Fibroblast of villous mesenchyme (primary cell): ENCODE measurements at places on chromosomes 3 and 15.
A peak's percentile ranks its signal among the peaks of the same experiment; 100 is the strongest.

GRCh38 chr15:88623061-88623460 lies 1.9 kb downstream of the AEN start:
- peak; percentile 78 for DNase-seq

GRCh38 chr3:114510201-114510600 lies 216.4 kb downstream of the TIGIT start:
- no peak for DNase-seq

GRCh38 chr3:150130404-150131100 lies 159.9 kb upstream of the PFN2 start:
- no peak for DNase-seq

GRCh38 chr3:50592568-50592967 lies 19.0 kb downstream of the CISH start:
- DNase-seq = no peak

DNA sequence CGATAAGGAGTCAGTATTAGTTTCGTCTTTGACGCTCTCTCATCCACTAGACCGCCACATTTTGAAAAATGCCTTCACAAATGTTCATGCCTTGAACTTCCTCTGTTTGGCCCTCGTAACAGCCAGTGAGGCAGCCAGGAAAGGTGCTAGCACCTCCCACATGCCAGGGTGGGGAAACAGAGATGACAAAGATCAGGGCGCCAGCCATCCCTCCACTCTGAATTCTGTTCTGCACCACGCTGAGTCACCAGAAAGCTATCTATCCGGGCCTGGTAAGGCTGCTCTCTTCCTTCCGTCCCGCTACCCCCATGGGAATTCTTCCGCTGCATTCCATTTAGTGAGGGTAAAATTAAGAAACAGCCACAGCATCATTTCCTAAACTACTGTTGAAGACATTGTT lies 31.3 kb upstream of the BCL2L10 start:
- DNase-seq = peak; percentile 88
